ENCODE measurements at places on chromosomes 2 and 18. TPM values are rescaled to one million over a fixed set of nuclear protein-coding genes. Genes with fewer than 3 reads are reported as not detected.

The PGAP1 gene
- total RNA-seq: 12.0 TPM

The SCN9A gene
- 13.6 TPM for total RNA-seq

The C2orf80 gene
- total RNA-seq: not detected

The ANKRD30BL gene
- not detected for total RNA-seq

The DQX1 gene
- 0.44 TPM for total RNA-seq

The FZD7 gene
- total RNA-seq: 15.2 TPM

The VWC2L gene
- not detected for total RNA-seq

The QPCT gene
- 8.6 TPM for total RNA-seq

The ADNP2 gene
- total RNA-seq: 16.5 TPM

The TRIB2 gene
- total RNA-seq: 35.1 TPM

The CTLA4 gene
- 0.86 TPM for total RNA-seq

The TFCP2L1 gene
- total RNA-seq: 19.2 TPM

DNA sequence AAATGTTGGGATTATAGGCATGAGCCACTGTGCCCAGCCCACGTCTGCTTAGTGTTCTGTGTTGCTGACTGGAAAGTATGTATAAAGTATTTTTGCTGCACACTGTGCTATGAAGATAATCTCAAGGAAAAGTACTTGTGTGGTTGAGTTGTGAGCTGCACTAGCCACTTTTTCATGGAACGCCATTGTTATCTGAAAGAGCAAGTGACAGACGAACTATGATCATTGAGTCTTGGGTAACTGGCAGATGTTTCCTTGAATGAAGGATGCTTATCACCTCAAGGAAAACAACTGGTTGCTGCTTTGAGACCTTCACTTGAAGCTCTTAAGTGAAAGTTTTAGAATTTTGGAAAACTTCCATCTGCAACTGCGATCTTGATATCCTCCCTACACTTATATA, 82.2 kb upstream of the KCTD1 start:
- no peaks in the 10 kb centered on the region for H3K27me3 ChIP-seq
- H3K4me1 ChIP-seq: no peaks in the 10 kb centered on the region
- DNase-seq: no peak
- H3K4me3 ChIP-seq: no peak overlapping the region
- no peak overlapping the region for H3K27ac ChIP-seq
- no peaks in the 10 kb centered on the region for H3K36me3 ChIP-seq

DNA sequence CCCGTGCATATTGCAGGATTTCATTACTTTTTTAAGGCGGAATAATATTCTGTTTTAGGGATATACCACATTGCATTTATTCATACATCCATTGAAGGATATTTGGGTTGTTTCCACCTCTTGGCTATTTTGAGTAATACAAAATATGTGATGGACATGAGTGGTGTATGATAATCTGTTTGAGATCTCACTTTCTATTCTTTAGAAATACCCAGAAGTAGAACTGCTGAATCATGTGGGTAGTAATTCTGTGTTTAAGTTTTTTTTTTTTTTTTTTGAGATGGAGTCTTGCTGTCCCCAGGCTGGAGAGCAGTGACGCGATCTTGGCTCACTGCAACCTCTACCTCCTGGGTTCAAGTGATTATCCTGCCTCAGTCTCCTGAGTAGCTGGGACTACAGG, 201.4 kb downstream of the NYAP2 start:
- no peak overlapping the region for H3K27ac ChIP-seq
- H3K4me3 ChIP-seq: no peak overlapping the region
- no peaks in the 10 kb centered on the region for H3K27me3 ChIP-seq
- no peaks in the 10 kb centered on the region for H3K36me3 ChIP-seq

DNA sequence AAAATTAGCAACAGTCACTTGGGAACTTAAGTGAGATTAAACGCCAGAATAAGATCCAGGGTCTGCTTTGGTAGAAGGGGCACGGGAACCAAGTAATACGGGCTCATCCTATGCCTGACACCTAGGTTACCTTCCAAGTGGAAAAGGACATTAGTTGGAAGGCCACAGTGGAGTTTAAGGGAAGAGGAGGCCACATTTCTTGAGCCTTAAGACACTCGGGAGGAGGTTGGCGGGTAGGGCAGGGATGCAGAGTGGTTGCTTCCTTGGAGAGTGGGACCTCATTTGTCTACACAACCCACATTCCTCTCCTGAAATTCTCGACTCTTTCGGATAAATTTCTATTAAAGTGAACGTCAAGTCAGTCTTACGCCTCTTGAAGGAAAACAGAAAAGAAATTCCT, 510 bp upstream of the DNAH6 start:
- H3K27ac ChIP-seq: peak overlapping the region; percentile 61
- H3K4me3 ChIP-seq: peak overlapping the region; percentile 48

GRCh38 chr2:31523871-31524492, 56.8 kb downstream of the SRD5A2 start:
- no peaks in the 10 kb centered on the region for H3K27me3 ChIP-seq
- no peak overlapping the region for H3K27ac ChIP-seq
- no peaks in the 10 kb centered on the region for H3K4me1 ChIP-seq
- H3K36me3 ChIP-seq: no peaks in the 10 kb centered on the region
- no peak for DNase-seq

DNA sequence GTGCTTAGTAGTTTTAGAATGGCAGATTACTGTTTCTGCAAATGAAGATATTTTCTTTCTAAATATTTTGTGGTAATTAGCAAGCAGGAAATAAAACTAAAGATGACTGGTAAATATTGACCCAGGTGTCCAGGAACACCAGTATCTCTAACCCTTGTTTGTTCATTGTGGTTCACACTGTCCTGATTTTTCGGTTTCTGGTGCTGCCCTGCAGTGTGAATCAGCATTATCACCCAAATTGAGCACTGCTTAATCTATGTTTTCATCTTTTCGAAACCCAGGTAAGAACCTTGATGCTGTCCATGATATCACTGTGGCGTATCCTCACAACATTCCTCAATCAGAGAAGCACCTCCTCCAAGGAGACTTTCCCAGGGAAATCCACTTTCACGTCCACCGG, 167.4 kb downstream of the CAPN13 start:
- H3K4me1 ChIP-seq: no peaks in the 10 kb centered on the region
- no peak overlapping the region for H3K27ac ChIP-seq
- H3K27me3 ChIP-seq: no peaks in the 10 kb centered on the region
- peaks cover 15% of the 10 kb centered on the region for H3K36me3 ChIP-seq

DNA sequence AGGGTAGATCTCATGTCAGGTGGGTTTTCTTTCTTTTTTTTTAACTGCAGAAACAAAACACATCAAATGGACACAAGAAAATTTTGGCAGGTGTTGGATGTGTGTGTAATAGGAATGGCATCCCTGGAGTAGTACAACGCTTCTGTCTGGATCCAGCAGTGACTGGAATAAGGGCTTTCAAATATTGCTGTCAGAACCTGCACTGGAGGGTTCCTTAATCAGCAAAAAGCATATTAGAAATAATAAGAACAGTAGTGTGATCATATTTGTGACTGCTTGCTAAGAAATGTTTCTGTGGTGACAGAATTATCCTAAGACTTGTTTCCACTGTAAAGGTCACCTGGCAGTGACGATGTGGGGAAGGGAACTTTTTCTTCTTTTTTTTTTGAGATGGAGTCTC, 30.8 kb downstream of the CREG2 start:
- no peak overlapping the region for H3K27ac ChIP-seq
- H3K27me3 ChIP-seq: no peaks in the 10 kb centered on the region
- no peak for DNase-seq
- no peaks in the 10 kb centered on the region for H3K4me1 ChIP-seq
- H3K36me3 ChIP-seq: no peaks in the 10 kb centered on the region

GRCh38 chr18:5508821-5509220, 35.0 kb downstream of the EPB41L3 start:
- no peaks in the 10 kb centered on the region for H3K36me3 ChIP-seq
- H3K27me3 ChIP-seq: no peaks in the 10 kb centered on the region
- H3K27ac ChIP-seq: no peak overlapping the region
- no peak overlapping the region for H3K4me3 ChIP-seq
- no peak for DNase-seq
- H3K4me1 ChIP-seq: peaks cover 3% of the 10 kb centered on the region

DNA sequence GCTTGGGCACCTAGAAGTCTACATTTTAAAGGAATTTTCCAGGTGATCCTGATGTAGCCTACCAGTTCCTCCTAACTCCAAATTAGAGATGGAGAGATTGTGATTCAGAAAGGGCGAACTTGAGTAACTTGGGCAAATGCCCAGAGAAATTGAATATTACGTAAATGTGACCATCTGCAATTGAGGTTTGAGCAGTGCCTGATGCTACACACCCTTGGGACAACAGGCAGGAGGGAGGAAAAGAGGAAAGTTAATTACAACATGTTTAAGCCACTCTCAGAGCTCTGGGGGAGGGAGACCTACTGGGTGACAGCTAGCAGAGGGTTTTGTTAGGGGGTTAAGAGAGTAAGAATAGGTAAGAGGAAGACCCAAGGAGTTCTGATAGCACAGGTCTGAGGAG, 208.9 kb downstream of the LPIN1 start:
- H3K36me3 ChIP-seq: no peaks in the 10 kb centered on the region
- no peak overlapping the region for H3K27ac ChIP-seq
- no peak overlapping the region for H3K4me3 ChIP-seq
- H3K27me3 ChIP-seq: no peaks in the 10 kb centered on the region

- no peak overlapping the region for H3K27ac ChIP-seq
- no peak for DNase-seq
- H3K4me1 ChIP-seq: no peaks in the 10 kb centered on the region
- no peak overlapping the region for H3K4me3 ChIP-seq
- H3K27me3 ChIP-seq: no peaks in the 10 kb centered on the region
Measured at GRCh38 chr18:76367168-76368125, 127.6 kb downstream of the ZNF516 start.

GRCh38 chr18:65934874-65935273, 184.1 kb downstream of the CDH7 start:
- no peaks in the 10 kb centered on the region for H3K36me3 ChIP-seq
- H3K4me1 ChIP-seq: no peaks in the 10 kb centered on the region
- no peak overlapping the region for H3K4me3 ChIP-seq
- no peak for DNase-seq
- no peak overlapping the region for H3K27ac ChIP-seq

GRCh38 chr2:235343869-235344268, 150.0 kb upstream of the AGAP1 start:
- no peaks in the 10 kb centered on the region for H3K36me3 ChIP-seq
- no peaks in the 10 kb centered on the region for H3K4me1 ChIP-seq
- H3K27me3 ChIP-seq: no peaks in the 10 kb centered on the region

- no peak overlapping the region for H3K4me3 ChIP-seq
- DNase-seq: no peak
- peaks cover 100% of the 10 kb centered on the region for H3K27me3 ChIP-seq
- peaks cover 79% of the 10 kb centered on the region for H3K4me1 ChIP-seq
- H3K27ac ChIP-seq: no peak overlapping the region
Measured at GRCh38 chr2:63053081-63053888, 2.7 kb downstream of the OTX1 start.

DNA sequence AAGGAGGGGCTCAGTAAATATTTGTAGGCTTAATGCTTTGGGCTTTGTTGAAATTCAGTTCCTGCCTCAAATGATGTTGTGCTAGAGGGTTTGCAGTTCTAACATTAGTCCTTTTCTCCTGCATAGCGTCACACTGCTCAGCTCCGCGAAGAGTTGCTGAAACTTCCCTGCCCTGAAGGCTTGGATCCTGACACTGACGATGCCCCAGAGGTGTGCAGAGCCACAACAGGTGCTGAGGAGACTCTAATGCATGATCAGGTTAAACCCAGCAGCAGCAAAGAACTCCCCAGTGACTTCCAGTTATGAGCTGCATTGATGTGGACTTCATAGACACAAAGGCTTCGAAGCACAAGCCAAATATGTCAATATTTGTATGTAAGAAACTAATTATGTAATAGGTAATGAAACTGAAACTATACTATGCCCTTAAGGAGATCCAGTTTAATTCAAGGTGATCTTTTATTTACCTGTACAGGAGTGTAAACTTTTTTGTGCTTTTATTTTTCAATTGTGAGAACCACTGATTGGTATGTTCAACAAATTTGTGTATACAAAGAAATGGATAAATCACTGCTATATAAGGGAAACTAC, 10.2 kb upstream of the TTC27 start:
- H3K4me1 ChIP-seq: peaks cover 6% of the 10 kb centered on the region
- H3K36me3 ChIP-seq: peaks cover 65% of the 10 kb centered on the region
- DNase-seq: no peak
- H3K27me3 ChIP-seq: no peaks in the 10 kb centered on the region

- H3K4me3 ChIP-seq: no peak overlapping the region
- H3K4me1 ChIP-seq: no peaks in the 10 kb centered on the region
- no peak overlapping the region for H3K27ac ChIP-seq
- H3K27me3 ChIP-seq: no peaks in the 10 kb centered on the region
Measured at GRCh38 chr2:146916914-146917313, 927.9 kb upstream of the ACVR2A start.

DNA sequence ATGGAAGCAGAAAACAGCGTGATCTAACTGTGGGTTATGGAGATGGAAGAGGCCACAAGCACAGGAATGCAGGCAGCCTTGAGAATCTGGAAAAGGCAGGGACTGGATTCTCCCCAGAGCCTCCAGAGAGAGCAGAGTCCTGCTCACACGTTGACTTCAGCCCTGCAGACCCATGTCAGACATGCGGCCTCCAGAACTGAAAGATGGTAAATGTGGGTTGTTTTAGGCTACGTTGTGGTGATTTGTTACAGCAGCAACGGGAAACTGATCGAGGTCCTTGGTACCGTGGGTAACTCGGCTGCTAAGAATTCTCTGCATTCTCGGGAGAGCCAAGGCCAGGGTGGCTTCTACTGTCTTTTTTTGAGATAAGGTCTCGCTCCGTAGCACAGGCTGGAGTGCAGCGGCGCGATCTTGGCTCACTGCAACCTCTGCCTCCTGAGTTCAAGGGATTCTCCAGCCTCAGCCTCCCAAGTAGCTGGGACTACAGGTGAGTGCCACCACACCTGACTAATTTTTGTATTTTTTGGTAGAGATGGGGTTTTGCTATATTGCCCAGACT, 97.1 kb downstream of the ACKR3 start:
- no peak for DNase-seq
- no peak overlapping the region for H3K4me3 ChIP-seq
- H3K4me1 ChIP-seq: no peaks in the 10 kb centered on the region
- no peaks in the 10 kb centered on the region for H3K36me3 ChIP-seq
- H3K27ac ChIP-seq: no peak overlapping the region
- H3K27me3 ChIP-seq: no peaks in the 10 kb centered on the region

- DNase-seq: peak; percentile 25
- H3K4me3 ChIP-seq: no peak overlapping the region
- H3K27me3 ChIP-seq: no peaks in the 10 kb centered on the region
- H3K27ac ChIP-seq: no peak overlapping the region
- H3K36me3 ChIP-seq: no peaks in the 10 kb centered on the region
Measured at GRCh38 chr2:120320318-120320851, 25.6 kb upstream of the INHBB start.

DNA sequence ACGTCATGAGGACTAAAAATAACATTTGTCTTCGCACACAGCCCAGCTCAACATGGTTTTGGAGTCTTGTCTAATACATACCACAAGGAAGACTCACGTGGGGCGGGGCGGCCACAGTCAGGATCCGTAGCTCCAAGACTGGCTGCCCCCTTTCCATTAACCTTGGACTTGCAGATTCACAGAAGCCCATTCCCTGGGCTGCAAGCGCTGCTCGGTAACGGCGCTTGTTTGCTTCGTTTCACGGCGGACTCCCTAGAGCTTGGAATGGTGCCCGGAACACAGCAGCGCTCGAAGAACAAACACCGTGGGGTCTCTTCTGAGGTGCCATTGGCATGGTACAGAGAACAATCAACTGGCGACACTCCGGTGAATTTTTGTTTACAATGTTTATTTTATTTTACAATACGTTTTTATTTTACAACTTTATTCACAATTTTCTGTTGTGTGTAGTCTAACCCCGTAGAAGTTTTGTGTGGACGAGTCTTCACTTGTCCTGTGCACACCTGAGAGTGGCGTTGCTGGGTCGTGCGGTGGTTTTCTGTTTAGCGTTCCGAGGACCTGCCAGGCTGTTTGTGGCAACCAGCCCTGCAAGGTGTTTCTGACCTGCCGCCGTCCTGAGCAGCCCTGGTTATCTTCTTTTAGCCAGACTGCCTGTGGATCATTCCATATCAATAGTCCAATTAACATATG, 126.5 kb downstream of the GALR1 start:
- H3K27me3 ChIP-seq: no peaks in the 10 kb centered on the region
- no peaks in the 10 kb centered on the region for H3K4me1 ChIP-seq
- no peaks in the 10 kb centered on the region for H3K36me3 ChIP-seq
- H3K27ac ChIP-seq: no peak overlapping the region
- no peak overlapping the region for H3K4me3 ChIP-seq
